ENCODE measurements at places on chromosomes 4 and X.

GRCh38 chr4:88275516-88275915 lies 8.8 kb downstream of the PPM1K start:
- no peak for DNase-seq

DNA sequence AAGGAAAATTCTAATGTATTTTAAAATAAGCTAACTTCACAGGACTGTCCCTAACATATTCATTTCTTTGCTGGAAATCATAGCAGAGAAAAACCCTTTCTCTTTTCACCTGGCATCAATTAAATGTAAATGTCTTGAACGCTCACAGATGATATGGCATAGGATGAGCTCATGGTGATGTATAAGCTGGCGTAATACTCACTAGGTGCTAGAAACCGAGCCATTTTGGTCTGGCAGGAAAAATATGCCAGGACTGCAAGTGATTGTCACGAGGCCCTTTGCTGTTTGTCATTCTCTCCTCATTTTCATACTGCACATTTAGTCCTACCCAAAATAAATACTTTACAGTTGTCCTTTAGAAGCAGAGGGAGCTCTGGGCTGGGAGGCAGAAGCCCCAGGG lies 222.7 kb upstream of the LNX1 start:
- no peak for DNase-seq

DNA sequence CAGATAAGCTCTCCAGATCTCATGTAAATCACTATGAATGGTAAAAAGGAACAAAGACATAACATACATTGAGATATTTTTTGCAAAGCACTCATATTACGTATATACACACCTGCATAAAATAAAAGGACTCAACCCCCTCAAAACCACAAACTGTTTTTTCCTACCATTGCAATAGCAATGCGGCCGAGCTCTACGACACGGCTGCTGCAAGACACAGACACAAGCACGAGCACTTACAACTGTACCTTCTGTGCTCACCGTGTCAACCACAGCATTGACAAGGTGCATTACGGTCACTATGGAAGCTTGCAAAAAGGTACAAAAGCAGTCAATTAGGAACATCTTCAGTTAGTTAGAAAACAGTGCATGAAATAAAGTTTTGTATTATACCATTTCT lies 37.1 kb upstream of the MTNR1A start:
- DNase-seq = no peak

DNA sequence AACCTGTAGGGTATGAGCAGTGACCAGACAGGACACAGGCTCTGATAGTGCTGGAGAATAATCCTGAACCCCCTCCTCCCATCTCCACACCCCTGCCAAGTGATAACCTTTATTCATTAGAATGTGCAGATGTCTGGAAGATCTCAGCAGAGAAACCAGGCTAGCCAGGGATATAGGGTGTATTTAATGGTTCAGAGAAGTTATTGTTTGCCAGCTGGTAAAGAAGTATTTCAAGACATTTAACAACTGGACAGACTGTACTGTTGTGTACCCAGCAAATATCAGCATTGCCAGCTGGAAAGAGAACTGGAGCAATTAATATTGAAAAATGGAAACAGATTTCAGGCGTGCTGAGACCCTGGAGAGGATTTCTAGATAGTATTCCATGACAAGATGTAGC lies 94.5 kb downstream of the RASGEF1B start:
- no peak for DNase-seq

DNA sequence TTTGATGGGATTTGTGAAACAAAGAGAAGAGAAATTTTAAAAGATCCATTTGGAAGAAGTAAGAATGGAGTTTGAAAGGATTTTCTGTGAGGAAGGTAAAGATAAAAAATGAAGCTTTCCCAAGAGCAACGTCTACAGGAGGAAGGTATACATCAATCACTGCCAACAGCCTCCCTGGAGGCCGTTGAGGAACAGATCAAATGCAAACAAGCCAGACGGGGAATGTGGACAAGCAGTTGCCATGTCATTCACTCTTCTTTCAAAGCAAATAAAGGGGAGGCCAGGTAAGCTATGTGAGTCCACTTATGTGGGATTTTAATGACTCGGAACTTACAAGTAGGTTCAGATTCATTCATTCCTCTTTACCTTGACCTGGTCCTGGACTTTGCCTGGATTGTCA lies 1020.5 kb upstream of the AGA start:
- no peak for DNase-seq

- no peak for DNase-seq
Measured at GRCh38 chr4:123443401-123444289, 47.0 kb downstream of the SPRY1 start.

DNA sequence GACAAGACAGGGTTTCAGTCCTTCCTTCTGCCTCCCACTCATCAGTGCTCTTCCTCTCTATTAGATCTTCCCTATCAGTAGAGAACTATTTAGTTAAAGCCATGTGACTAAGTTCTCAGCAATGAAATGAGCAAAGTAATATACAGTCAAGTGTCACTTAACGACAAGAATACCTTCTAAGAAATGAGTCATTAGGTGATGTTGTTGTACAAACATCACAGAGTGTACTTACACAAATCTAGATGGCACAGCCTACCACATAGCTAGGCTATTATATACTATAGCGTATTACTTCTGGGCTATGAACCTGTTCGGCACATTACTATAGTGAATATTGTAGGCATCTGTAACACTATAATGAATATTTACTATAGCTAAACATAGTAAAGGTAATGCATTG lies 71.3 kb downstream of the POU4F2 start:
- DNase-seq = no peak

DNA sequence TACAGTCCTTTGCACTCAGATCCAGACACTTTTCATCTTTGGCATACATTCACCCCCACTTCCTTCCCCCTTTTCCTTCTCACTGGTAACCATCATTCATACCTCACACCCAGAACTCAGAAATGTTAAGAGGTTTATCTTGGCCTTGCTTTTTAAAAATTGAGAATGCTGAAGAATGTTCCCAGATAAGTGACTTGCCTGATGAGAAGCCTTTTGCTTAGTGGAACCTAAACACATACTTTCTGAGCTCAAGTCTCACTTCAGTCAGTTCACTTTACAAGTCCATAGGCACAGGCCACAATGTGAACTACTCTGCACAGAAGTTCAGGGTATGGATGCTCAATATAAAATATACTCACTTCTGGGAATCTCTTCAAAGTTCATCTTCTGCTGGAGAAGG lies 129.4 kb downstream of the GRIA3 start:
- no peak for DNase-seq

- DNase-seq = no peak
Measured at GRCh38 chrX:133956570-133957340, 28.6 kb downstream of the GPC3 start.
